HFFc6 (cell line): ENCODE measurements at places on chromosomes 7 and 10. TPM values are rescaled to one million over a fixed set of nuclear protein-coding genes. Genes with fewer than 3 reads are reported as not detected.

The FRAT1 gene
- total RNA-seq: 0.82 to 1.5 TPM (median 1.1 TPM) in 3 replicates

The MYL10 gene
- not detected in 3 replicates for total RNA-seq

GRCh38 chr7:44796034-44796503, 412 bp upstream of the PPIA start:
- DNase-seq: peak; percentile 45

DNA sequence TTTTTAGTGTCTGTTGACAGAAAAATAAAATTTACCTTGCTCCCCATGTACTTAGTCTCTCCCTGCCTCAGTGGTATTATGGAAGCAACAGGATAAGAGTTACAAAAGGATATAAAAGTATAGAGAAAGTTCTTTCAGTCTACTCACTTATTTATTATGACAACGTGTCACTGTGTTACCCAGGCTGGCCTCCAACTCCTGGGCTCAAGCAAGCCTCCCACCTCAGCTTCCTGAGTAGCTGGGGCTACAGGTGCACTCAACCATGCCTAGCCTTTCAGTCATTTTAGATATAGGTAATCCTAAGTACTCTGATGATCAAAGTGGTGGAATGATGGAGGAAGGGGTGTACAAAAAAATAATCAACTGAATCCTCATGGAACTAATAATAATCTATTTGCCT, 215.2 kb upstream of the MKLN1 start:
- no peak for DNase-seq

GRCh38 chr10:118543714-118544400, 51.6 kb downstream of the PRLHR start:
- peak; percentile 53 for DNase-seq

- no peak for DNase-seq
Observed at GRCh38 chr10:126585249-126586017, 85.1 kb downstream of the C10orf90 start.

The MTERF1 gene
- total RNA-seq: 8.9 and 12.5 TPM in 2 replicates
